Right lobe of liver (tissue), 6 donors: ENCODE measurements at places on chromosomes 11 and 22. TPM values are rescaled to one million over a fixed set of nuclear protein-coding genes. Genes with fewer than 3 reads are reported as not detected.

DNA sequence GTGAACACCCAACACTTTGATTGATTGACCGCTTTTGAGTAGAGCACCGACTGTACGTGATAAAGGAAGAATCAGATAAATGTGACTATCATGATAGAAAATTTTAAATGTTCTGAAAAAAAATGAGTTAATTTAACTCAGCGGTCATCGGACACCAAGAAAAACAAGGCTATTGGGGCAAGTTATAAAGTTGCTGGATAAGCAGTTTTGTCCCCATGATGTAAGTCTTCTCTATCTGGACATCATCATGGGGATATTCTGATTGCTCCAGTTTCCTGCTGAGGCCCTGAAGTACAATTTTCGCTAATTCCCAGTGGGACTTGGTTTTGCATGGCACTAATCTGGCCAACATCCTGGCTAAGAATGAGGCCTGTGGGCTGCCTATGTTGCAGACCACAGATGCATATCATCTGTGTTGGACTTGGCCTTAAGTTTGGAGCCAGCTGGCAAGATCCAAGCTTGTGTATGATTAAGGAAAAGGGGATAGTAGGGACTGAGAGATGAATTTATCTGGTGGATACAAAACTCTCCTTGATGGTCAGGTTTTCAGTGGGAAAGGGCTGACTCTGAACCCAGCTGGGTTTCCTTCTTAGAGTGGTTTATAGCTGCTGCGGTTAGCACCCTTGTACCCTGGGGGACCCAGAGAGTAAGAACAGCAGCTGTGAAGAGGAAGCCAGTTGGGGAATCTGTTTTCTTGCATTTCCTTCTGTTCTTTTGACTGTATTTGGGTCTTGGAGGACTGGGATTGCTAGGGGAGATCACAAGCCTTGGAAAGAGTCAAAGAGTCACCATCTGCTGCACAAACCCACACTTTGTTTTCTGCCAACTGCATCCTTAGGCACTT, 118.3 kb downstream of the SEZ6L start:
- no peaks in the 10 kb centered on the region for H3K4me1 ChIP-seq
- H3K4me3 ChIP-seq: no peak overlapping the region
- no peak overlapping the region for H3K27ac ChIP-seq
- no peak for DNase-seq
- H3K27me3 ChIP-seq: no peaks in the 10 kb centered on the region

- DNase-seq: no peak
- no peak overlapping the region for H3K27ac ChIP-seq
- no peak overlapping the region for H3K4me3 ChIP-seq
Measured at GRCh38 chr22:17063411-17064106, 21.2 kb upstream of the IL17RA start.

DNA sequence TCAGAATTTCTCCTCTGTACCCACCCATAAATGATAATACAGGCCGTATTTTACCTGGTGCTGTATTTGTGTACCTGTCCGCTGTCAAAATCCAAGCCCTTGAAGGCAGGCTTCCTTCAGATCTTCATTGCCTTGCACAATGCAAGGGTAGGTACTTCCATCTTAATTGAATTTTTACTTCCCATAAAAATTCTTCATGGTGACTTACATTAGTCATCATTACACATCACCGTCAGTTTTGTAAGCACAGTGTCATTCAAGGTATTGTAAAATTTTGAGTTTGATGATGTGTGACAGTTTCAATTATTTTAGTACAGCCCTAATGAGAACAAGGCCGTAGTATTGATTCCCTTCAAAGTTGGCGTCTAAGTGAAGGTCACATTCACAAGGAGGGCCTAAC, 770 bp upstream of the TSG101 start:
- peak overlapping the region; percentile 96 for H3K27ac ChIP-seq
- peak overlapping the region; percentile 94 for H3K4me3 ChIP-seq
- DNase-seq: no peak
- no peaks in the 10 kb centered on the region for H3K36me3 ChIP-seq
- no peaks in the 10 kb centered on the region for H3K27me3 ChIP-seq

DNA sequence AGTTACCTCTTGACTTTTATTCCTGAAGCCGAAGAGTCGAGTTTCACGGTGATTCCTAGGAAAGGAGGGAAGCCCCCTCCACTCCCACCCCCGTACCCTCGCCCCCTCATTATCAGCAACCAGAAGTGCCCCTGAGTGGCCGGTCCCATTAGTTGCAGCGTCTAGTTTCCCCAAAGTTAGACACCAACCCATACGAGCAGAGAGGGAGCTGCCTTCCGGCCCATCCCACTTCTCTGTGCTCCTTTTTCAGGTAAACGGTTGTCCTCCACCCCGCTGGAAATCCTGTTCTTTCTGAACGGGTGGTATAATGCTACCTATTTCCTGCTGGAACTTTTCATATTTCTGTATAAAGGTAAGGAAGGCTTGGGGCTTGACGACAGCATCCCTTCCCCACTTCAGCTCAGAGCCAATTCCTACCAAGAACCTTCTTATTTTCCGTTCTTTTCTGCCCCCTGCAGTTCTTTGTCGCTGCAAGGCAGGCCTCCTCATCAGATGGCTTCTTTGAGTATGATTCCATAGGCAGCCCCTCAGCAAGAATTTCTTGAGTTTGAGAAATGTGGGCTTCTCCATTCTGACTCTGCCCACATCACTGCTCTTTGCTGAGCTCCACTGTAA, 701 bp downstream of the TMEM216 start:
- DNase-seq: no peak
- H3K36me3 ChIP-seq: no peaks in the 10 kb centered on the region
- H3K27ac ChIP-seq: peak overlapping the region; percentile 71
- no peaks in the 10 kb centered on the region for H3K27me3 ChIP-seq
- peak overlapping the region; percentile 79 for H3K4me3 ChIP-seq

GRCh38 chr22:30178181-30179126, 68.1 kb downstream of the LIF start:
- no peak overlapping the region for H3K27ac ChIP-seq
- no peak overlapping the region for H3K4me3 ChIP-seq
- no peaks in the 10 kb centered on the region for H3K4me1 ChIP-seq
- no peaks in the 10 kb centered on the region for H3K27me3 ChIP-seq

- no peak overlapping the region for H3K4me3 ChIP-seq
- H3K36me3 ChIP-seq: no peaks in the 10 kb centered on the region
- no peaks in the 10 kb centered on the region for H3K4me1 ChIP-seq
- no peak overlapping the region for H3K27ac ChIP-seq
- H3K27me3 ChIP-seq: no peaks in the 10 kb centered on the region
- no peak for DNase-seq
Measured at GRCh38 chr11:118056806-118057205, 20.1 kb upstream of the TMPRSS4 start.

DNA sequence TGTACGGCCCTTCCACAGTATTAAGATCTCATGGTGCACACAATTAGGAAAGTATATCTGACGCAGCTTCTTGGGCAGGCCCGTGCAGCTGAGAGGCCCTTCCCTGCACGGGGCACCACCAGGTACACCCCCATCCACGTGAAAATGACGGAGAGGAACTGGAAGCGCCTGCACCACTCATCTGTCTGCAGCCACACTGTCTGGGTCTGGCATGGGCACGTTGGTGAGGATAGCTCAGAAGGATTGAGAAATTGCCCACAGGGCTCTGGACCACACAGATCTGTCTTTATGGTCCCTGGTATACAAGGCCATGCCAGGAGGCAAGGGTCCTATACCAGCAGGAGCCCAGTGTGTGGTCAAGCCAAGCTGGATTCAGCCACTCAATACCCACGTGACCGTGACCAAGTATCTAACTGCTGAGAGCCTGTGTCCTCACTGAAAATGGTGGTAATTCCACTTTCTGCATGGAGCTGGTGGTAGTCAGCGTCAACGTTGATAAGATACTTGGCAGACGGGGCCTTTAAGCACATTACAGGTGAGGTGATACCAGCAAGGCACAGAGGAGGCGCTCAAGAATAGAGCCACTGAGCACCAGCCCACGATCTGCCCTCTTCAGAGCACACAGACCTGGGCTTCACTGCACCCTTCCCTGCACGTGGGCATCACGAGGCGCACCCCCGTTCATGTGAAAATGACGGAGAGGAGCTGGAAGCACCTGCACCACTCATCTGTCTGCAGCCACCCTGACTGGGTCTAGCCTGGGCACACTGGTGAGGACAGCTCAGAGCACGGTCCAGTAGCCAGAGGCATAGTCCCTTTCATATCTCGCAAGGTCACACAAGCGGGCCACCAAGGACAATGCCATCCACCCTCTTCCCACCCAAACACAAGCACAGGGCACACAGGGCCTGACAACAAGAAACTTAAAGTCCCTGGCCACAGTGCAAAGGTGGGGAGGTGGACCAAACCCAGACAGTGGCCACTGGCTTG, 28.4 kb downstream of the SHANK2 start:
- H3K4me1 ChIP-seq: no peaks in the 10 kb centered on the region
- H3K36me3 ChIP-seq: no peaks in the 10 kb centered on the region
- H3K27me3 ChIP-seq: no peaks in the 10 kb centered on the region
- DNase-seq: no peak
- no peak overlapping the region for H3K27ac ChIP-seq
- H3K4me3 ChIP-seq: no peak overlapping the region

DNA sequence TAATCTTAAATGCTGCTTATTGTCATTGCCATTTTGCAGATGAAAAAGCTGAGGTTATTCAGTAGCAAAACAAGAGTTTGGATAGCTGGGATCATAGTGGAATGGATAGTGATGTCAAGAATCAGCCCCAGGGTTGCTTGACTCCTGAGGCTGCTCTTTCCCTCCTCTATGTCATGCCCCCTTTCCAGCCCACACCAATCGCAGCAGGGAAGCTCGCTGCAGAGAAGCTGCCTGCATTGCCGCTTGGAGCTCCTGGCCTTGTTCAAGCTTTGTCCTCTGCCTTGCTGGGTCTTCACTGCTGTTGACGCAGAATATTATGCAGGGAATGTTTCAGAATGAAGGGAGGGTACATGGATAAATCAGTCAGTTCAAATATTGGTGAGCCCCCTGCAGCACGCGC, 128.8 kb upstream of the RASSF10 start:
- no peaks in the 10 kb centered on the region for H3K4me1 ChIP-seq
- no peak for DNase-seq
- H3K36me3 ChIP-seq: no peaks in the 10 kb centered on the region

ATP6V1E1 gene
- 68.5 TPM for total RNA-seq

IRF7 gene
- 72.8 TPM for total RNA-seq

OSM gene
- total RNA-seq: 0.12 TPM

OR51E2 gene
- total RNA-seq: not detected
